ENCODE measurements at places on chromosomes 5 and 9.

- no peak for DNase-seq
These were observed at the start of gene TLX3 for GRCh38 chr5:171308453-171309275. Gene TLX3, plus strand, starts transcription at chr5:171309248. Its CDS starts 118 bp downstream, at chr5:171309366.

DNA sequence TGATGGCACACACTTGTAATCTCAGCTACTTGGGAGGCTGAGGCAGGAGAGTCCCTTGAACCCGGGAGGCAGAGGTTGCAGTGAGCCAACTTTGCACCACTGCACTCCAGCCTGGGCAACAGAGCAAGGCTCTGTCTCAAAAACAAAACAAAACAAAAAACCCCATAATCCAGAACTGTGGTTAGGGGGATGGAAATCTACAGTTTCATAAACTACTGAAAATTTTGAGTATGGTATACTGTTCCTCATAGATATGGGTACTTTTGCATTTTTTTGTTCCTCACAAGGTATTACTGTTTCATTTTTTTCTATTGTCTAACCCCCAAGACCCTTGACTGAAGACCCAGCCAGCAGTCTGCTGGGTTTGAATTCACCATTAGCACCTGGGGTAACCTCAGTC lies 52.2 kb upstream of the MAP3K1 start:
- DNase-seq = no peak

DNA sequence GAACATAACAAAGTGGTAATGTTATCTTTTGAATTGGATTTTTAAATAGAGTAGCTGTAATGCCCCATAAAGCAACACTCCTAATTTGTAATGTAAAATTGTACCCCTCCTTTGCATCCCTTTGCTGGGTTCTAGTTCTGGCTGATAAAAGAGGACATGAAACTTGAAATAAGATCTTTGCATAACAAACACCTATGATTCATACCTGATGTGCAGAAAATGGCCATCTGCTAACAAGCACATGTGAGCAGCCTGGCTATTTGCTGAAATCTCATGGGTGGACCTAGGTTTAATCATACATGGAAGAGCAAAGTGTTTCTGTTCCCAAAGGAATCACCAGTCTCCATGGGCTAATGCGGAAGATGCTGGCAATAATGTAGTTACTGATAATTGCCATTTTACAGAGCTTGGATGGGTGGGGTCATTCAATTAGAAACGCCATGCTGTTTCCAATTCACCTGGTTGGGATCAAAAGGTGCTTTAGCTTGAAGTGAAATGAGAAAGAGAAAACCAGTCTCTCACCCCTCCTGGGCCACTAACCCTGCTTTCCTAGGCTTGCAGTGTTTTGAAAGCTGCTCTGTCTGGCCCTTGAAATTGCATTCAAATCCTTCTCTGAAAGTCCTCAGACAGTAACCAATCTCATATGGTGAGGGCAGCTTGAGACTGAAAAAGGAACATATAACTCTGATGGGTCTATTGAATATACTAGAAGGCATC lies 585.1 kb downstream of the TLE4 start:
- DNase-seq = no peak

- DNase-seq = no peak
These were observed 13.7 kb downstream of the SYK start for GRCh38 chr9:90815183-90815943.

DNA sequence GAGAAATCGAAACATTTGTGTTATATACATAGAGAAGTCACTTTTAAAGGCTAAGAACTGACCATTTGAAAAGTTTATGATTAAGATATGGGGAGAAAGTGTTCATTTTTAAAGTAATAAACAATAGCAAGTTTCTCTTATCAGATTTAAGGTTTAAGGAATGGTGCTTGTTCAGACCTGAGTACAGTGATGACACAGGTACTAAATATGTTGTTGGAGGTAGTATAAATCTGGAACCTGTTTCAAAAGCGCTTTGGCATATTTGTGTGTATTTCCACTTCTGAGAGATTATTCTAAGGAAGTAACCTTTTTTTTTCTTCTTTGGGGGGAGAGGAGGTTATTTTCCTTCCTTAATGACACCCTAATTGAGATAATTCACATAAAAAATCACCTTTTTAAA lies 18.4 kb downstream of the CDC42SE2 start:
- no peak for DNase-seq

GRCh38 chr5:132269635-132270334 lies 12.3 kb downstream of the PDLIM4 start:
- no peak for DNase-seq

- DNase-seq = no peak
These were observed 79.0 kb upstream of the TRIM32 start for GRCh38 chr9:116608064-116608463.

DNA sequence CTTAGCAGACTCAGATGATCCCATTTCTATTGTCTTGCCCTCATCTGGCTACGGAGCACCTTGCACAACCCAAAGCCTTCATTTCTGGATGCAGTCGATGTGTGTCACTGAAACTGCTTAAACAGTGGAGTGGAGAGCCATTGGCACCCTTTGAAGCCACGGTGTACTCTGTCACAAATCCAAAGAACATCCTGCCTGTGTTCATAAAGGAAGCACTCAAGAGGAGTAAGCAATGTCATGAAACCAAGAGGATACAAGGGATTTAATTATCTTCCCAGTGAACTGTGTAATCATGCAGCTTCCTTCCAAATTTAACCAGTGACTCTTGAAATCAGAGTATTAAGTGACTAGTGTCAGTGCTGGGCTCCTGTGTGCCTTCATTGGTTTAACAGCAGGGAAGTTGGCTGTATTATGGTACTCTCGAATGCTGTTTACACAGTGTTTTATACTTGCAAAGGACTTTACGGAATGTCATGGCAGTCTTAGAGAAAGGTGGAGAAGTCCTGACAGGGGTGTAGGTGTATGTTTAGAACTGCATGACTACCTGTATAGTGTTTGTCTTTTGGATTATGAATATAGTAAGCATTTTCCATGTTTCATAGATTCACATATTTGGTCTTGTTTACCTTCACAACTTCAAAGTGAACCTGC lies 41.9 kb downstream of the CD180 start:
- DNase-seq = no peak

GRCh38 chr5:158283397-158283796 lies 424.5 kb upstream of the CLINT1 start:
- DNase-seq = no peak

DNA sequence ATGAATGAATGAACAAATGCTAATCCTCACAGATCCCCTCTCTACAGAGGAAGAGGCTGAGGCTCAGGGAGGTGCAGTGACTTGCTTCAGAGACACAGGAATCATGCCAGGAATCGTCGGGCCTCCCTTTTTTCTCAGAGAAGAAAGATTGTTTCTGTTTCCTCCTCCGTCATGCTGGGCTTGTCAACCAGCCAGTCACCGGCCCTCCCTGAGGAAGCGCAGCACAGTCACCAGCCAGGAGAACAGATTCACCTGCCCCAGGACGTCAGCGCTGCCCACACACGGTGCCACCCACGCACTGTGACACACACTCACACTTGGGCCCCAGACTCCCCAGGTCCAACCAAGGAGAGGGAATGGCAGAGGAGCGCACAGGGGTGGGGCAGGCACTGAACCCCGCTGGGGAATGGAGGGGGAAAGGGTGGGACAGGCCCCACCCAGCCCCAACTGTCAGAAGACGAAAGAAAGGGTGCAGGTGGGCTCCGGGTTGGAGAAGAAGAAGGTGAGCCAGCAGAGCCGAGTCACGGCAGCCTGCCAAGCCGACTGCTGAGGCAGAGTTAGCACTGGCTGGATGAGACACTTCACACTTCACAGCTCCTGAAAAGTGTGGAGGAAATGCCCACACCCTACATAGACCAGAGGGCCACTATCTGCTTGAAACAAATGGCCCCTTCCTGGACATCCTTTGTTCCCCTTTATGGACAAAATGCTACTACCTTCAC lies 13.8 kb upstream of the ERGIC1 start:
- DNase-seq = peak; percentile 76

GRCh38 chr9:28320616-28321015 lies 747.3 kb upstream of the C9orf72 start:
- DNase-seq = no peak

- no peak for DNase-seq
These were observed 1.5 kb upstream of the RFX3 start for GRCh38 chr9:3526997-3527940.

DNA sequence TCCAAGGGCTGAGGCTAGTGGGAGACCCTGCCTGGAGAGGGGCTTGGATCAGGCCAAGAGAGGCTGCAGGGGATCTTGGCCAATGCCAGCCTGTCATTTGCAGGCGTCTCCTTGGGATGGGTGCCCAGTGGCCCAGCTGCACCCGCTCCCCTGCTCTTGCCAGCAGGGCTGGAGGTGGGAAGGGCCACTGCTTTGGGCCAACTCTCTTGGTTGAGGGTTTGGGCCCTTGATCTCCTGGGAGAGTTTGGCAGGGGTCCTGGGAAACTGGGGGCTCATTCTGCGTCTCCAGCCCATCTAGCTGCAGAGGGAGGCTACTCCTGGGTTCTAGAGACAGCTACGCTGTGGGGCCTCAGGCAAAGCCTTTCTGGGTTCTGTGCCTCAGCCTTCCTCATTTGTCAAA lies 10.5 kb downstream of the PSD2 start:
- DNase-seq = no peak

- no peak for DNase-seq
These were observed 77.2 kb downstream of the FBXL7 start for GRCh38 chr5:15577132-15577531.

DNA sequence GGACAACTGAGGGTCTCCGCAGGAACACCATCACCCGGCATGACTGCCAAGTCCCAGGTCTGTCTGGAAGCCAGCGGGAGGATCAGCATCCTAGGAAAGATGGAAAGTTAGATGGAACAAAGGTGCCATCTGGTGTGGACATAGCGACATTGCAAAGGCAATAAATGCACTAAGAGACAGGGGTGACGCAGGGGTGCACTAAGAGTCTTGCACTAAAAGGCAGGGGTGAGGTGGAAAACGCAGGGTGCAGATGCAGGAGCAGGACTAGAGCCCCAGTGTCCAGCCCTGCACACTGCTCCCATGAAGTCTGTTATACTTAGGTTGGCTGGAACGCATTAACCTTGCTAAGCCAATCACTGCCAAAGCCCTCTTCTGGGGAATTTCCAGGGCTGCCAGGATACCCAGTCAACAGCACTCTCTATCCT lies 15.5 kb downstream of the ATOX1 start:
- DNase-seq = no peak

GRCh38 chr5:78726571-78726970 lies 78.0 kb upstream of the LHFPL2 start:
- DNase-seq = no peak

DNA sequence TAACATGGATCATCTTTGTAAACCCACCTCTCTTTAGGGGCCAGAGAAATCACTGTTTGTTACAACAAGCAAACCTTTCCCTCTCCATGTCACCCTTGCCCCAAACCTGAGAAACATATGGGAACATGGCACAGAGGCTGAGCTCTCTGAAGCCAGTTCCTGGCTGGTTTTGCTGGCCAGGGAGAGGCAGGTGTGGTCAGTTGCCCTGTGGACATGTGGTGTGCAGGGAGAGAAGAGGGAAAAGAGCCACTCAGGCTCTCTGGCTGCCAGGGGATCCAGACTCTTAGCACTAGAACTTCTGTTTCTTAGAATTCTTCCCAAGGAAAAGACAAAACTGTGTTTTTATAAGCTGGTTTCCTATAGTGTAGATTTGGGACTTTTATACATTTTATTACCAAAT lies 4.6 kb upstream of the CATSPER3 start:
- DNase-seq = no peak

- DNase-seq = no peak
These were observed 4.6 kb downstream of the CCT5 start for GRCh38 chr5:10254686-10255085.

DNA sequence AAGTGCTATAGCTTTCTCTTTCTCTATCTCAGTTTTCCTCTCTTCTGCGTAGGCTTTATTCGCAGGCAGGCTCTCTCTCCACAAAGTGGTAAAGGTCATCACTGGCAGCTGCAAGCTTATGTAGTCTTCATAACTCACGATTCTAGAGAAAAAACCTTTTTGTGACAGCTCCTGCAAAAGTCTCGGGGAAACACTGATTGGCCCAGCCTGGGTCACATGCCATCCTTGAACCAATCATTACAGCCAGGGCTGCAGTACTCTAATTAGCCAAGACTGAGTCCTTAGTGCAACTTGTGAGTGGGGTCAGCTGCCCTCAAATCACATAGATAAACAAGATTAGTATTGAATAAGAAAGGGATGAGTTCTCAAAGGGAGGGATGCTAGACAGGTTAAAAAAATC lies 18.3 kb upstream of the FRMPD1 start:
- no peak for DNase-seq

- no peak for DNase-seq
These were observed 320.8 kb downstream of the CCDC171 start for GRCh38 chr9:15873573-15874177.

DNA sequence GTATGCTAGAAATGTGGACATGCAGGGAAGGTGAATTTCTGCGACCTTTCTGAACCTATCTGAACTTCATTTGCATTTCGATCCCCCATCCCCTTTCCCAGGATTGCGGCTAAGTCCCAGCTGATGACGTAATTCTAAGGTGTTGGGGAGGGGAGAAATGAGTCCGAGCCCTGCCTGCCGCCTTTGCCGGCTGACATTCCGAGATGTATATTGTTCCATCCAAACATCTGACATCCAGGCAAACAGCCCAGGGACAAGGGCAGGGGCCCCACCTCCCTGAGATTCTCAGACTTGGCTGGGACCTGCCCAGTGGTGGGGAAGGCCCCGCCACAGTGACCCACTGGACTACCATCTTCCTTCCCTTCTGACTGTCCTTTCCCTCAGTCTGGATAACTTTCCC lies 494.6 kb downstream of the ENC1 start:
- DNase-seq = no peak

DNA sequence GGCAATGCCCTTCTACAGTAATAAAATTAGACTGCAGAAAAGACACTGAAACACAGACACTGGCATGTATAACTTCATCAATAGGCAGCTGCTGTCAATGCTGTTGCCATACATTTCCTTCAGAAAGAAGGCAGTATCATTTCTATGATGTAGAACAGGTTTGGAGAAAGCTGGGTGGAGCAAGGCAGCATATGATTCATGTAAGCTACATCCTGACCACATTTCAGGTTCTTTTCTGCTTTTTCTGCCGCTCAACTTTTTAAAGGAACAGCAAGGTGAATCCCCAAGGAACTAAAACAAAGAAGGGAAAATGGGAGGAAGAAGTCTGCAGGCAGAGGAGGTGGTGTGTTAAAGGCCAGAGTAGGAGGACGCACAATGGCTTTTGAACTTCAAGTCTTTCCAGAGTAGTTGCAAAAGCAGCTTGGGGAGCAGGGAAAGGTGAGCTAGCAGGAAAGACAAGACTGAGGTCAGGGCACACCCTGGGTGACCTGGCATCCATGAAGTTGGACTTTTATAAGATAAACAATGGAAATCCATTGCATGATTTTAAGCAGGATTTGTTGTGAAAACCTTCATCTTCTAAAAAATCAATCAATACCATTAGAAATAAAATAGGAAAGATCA lies 142.1 kb downstream of the MED10 start:
- DNase-seq = no peak
